Fibroblast of skin of left quadriceps (primary cell): ENCODE measurements at places on chromosomes 6 and 20.

- no peak for DNase-seq
Observed at GRCh38 chr6:151111670-151112069, 128.1 kb upstream of the AKAP12 start.

GRCh38 chr20:57696401-57696961, 13.3 kb downstream of the PMEPA1 start:
- no peak for DNase-seq

DNA sequence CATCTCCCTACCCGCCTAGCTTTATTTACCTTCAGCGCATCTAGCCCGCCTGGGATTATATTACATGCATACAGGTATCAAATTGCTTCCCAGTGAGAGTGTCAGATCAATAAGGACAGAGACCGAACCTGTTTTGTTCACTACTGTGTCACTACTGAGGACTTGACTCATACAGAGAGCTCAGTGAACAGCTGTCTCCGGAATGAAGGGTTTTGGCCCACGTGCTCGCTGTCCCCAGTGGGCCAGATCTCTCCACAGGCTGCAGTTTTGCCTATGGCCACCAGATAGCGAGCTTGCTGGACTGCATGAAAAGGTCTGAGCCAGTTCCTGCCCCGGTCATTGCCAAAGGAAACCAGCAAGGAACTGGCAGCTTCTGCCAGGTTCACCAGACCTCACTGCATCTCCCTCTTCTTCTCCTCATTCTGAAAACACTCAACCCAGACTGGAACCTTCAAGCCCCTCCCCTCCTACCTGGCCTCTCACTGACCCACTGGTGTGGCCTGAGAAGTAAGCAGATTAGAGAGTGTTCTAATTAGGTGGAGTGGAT, 150.8 kb downstream of the ZMYND8 start:
- DNase-seq, result peak; percentile 45

- no peak for DNase-seq
Observed at GRCh38 chr6:142861711-142862110, 83.3 kb downstream of the HIVEP2 start.

GRCh38 chr6:27507041-27507956, 34.4 kb upstream of the ZNF184 start:
- DNase-seq, result no peak

DNA sequence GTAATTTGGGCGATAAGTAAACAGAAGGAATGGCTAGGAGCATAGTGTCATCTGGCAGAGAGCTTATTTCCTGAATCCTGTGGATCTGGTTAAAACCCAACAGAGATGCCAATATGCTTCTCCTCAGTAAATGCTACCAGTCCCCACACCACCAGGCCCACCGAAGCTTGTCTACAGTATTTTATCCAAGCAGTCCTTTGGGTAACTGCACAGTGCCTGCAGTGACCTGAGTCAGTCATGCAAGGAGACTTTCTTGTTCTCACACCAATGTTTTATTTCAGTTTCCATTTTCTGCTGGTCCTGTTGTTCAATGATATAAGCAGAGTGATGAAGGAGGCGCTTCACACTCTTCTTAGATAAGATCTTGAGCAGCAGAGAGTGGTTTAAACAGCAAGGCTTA, 326.3 kb downstream of the RIMS1 start:
- DNase-seq, result no peak

DNA sequence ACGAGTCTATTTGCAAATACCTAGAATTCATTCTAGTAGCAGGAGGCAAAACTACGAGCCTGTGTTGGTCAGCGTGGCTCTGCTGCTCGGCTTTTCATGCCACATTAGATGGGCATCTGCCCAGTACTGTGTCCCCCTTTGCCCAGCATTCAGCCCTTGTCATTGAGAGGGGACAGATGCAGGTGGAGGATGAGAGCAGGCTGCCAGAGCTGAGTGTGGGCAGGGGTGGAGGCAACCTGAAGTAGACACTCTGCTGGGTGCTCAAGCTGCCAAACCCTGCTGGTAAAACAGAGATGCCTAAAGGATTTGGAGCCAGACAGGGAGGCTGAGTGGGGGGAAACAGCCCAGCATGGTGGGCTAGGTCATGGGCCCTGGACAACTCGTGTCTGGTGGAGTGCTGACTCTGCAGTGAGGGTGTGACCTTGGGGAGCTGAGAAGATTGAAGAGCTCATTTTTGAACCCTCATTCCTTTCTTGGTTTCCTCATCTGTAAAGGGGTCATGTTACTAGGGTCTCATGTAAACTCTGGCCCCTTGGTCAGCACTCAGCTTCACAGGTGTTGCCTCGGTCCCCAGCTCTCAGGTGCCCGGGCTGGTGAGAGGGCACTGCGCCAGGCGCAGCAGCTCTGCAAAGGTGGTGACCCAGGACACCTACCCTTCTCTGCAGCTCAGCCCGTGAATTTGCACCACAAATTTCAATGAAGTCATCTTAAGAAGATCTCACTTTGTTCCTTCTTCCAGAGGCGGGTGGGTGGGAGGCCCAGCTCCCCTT, 64.2 kb upstream of the BHLHE23 start:
- DNase-seq, result no peak

DNA sequence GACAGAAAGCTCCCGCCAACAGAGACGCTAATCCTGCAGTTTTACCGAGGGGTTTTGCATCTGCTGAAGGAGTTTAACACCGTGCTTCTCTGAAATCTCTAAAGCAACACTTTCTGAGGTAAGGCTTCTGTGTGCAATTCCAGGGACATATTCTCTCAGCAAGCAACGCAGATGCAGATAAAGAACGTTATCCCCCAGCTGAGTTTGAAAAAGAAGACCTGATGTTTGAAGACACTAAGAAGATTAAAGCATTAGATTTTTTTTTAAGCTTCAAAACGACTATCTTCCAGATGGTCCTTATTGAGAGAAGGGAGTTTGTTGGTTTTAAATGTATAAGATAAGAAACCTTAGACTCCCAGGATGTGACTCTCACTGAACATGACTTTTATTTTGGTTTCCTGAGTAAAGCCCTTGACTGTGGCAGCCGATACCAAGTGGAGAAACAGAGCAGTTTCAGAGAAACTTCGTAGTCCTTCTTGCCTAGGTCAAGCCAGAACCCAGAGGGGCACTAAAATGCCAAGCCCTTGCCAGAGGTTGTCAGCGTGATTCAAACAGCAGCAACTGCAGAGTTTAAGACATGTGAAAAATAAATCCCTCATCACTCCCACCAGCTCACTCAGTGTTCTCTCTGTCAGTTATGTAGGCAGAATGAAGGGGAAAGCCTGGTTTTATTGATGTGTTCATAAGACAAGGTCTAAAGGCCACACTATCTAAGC, 353.3 kb upstream of the CNR1 start:
- no peak for DNase-seq

DNA sequence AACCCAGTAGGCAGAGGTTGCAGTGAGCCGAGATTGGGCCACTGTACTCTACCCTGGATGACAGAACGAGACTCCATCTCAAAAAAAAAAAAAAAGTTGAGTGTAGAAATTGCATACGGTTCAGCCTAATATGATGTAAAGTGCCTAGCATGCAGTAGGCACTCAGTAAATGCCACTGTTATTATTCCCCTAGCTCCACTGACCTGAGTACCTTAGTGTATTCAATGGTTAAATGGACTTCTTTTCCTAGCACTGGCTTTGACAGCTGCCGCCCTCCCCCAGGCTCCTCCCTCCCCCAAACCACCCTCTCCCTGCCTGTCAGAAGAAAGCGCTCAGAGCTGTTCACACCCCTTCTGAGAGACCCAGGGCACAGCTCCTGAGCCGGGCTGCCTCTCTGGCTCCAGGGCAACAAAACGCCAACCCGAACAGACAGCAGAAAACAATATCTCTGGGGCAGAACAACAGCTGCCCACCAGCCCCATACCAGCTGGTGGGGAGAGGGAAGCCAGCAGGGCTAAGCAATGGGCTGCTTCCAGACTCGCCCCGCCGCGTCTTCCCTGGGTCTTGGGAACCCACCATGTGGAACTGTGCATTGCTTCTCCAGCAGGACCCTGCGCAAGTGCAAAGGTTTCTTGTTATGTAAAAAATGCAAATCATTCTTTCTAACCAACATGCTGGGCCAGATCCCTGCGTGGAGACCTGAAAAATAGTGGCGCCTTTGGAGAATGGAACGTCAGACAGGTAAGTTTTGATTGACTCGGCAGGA, 4.5 kb downstream of the CPNE5 start:
- DNase-seq, result no peak

DNA sequence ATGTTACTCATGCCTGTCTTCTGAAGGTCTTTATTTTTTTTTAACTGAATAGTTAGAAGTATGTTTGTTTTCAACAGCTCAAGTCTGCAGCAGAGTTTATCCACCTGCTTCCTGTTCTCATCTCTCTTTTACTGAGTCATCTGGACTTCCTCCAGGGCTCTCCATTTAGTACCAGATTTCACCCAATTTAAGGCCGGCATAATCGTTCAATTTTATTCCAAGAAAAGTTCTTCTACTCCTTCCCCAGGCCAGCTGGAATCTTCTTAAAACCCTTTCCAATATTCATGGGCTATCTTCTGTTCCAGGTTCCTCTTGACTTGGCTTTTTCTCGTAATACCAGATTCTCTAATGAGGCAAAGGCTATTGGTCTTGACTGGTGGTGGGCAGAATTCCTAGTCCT, 79.0 kb upstream of the LAMA2 start:
- DNase-seq, result peak; percentile 4

DNA sequence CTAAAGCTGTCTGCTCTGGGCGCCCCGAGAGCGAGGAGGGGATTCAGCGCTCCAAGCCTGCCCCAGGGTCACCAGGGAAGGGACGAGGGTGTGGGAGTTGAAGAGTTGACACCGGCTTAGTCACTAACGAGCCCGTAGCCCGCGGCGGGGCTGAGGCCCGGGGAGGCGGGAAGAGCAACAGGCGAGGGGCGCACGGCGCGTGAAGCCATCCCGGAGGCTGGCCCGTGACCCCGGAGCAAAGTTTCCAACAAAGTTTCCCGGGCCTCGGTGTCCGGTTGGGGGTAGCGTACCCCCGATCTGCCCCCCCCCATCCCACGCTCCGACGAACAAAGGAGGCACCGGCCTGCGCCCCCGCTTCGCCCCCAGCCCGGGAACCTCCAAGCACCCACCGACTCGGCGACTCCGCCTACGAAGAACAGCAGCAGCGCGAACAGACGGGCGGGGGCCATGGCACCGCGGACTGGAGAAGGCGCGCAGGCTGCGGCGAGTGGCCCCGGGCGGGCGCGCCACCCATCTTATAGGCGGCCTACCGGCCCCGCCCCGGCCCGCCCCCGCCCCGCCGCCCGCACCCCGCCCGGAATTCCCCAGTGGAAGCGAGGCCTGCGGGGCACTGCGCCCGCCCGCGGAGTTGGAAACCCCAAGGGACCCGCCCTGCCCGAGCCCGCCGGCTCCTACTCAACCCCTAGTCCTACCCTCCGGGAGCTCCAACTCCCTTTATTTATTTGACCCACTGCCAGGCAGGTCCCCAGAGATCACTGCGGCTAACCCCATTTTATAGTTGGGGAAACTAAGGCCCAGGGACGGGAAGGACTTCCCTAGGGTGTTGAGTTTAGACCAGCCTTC, at the start of gene SDC4:
TSS of gene SDC4 (minus strand) at position 489 of the 843 bp plus-strand sequence. CDS start at position 449, 40 bp downstream.
- no peak for DNase-seq

DNA sequence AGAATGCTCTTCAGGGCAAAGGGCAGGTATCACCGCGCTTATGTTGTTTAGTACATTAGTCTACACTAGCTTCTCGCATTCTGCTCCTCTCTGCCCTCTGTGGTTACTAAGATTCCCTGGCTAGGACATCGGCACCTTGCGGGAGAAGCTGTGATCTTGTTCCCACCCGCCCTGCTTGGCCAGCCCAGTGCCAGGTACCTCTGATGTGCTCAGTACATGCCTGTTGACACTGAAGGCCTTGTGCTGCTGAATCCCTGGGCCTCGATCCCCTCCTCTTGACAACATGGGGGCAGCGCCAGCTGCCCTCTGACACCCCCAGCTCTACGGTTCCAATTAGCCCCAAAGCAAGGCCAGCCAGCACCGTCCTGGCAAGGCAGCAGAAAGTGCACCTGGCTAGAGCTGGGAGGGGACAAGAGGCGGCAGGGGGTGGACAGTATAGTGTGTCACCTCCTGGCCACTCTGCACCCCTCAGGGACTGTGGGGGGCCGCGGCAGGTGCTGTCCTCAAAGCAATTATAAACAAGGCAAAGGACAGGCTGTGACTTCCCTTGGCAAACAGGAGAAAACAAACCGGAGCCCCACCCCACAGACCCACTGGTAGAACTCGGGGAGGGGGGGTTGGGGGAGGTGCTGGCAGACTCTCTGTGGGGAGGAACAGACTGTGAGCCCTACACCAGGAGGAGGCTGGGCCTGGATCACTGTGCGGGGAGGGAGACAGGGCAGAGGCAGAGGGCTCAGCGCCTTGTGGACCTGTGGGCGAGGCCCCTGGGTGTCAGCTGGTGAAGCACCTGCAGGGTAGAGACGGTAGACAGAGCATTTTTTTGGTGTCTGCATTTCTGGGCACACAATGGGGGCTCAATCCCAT, 7.1 kb downstream of the TFEB start:
- no peak for DNase-seq

DNA sequence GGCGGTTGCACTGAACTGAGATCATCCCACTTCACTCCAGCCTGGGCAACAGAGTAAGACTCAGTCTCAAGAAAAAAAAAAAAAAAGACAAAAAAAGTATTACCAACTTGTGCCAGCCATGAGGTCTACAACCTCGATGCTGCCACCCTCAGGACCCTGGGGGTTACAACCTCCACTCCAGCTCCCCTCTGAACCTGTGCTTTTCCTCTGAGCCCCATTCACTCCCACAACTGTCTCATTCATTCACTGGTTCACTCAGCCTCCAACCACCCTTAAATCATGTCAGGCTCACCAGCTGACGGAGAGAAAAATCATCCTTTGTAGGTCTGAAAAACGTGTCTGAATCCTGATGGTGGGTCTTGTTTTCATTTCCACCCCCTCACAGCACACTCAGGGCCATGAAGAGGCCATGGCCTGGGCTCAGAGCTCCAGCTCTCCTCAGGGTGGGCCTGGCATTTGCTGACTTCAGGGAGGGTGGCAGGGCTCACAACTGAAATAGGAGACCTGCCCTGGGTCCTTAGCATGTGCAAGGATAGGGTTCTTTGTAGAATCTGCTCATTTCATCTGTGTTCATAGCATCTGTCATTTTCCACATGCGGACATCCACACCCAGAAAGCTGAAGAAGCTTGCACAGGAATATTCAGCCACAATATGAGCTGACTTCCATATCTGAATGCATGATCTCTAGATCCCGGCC, 1.9 kb upstream of the ULBP1 start:
- no peak for DNase-seq

- DNase-seq, result no peak
Observed at GRCh38 chr20:43681468-43681942, 14.6 kb downstream of the MYBL2 start.

- DNase-seq, result no peak
Observed at GRCh38 chr6:35706468-35706867, 17.8 kb upstream of the FKBP5 start.

DNA sequence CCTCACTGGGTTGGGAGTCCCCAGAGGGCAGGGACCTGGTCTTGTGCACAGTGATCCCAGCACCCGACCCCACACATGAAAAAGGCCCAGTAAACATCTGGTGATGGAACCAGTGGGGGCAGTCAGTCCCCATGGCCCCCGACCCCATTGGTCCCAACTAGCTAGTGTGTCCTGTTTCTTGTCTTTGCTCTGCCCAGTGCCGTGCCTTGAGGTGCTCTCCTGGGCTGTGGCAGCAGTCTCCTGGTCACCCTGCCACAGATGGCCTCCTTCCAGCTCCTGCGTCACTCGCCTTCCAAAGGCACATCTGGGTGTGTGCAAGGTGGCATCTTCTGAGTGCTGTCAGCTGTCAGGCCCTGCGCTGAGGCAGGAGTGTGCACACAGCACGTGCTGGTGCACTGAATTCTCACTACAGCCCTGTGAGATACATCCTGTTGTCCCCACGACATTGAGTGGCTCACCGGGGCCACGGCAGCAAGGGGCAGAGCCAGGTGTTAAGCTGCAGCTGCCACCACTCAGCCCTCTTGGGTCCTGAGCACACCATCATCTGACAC, 3.9 kb downstream of the NPEPL1 start:
- DNase-seq, result no peak
